Dorsolateral prefrontal cortex (tissue), 122 donors: ENCODE measurements at places on chromosomes 4 and X.

DNA sequence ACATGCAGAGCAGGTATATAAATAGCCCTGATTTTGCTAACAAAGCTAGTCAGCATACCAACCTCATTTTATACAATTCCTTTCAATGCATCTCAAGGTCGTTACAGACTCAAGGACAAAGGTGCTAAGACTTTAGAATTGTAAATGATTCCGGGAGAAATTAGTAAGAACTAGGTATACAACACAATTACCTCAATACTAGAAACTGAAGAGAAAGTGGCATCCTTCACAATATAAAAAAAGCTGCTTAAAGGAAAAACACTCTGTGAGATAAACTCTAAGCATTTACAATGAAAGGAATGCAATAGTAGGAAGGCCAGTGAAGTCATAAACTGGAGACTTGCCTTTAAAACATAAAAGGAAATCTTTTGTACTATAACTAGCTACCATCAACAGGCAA is 11.9 kb downstream of the TNMD start:
- no peak for DNase-seq

GRCh38 chr4:93867416-93868001 is 39.0 kb downstream of the ATOH1 start:
- no peak for DNase-seq

GRCh38 chrX:108134724-108135123 is 43.1 kb downstream of the ATG4A start:
- no peak for DNase-seq

DNA sequence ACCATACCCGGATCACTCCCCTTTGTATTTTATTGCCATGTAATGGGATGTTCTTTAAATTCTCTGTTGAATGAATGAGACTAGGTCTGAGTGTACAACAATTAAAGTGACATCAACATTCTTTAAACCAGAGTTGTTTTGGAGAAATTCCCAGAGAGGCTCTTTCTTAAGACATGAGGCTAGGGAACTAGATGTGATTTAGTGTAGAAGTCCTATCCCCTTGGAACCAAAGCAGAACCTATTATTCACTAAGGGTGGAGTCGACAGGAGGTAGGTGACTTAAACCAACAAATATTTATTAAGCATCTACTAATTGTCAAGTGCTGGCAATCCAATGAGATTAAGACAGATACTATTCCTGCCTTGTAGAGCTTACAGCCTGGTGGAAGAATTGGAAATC is 1.7 kb downstream of the EIF1AX start:
- DNase-seq: no peak

DNA sequence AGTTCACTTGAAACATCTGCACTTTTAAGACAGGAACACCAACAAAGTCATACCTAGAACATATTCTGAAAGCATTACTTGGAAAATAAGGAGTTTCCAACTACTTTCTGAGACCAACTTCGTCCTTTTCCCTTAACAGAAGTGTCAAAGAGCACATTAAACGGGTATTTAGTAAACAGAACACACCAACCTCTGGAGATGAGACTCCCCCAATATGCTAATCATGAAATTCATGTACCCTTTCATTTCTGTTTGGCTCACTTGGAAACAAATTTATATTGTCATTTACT is 69.2 kb downstream of the NOCT start:
- no peak for DNase-seq
